HuH-7 (cell line): ENCODE measurements at places on chromosomes 5 and 9.

DNA sequence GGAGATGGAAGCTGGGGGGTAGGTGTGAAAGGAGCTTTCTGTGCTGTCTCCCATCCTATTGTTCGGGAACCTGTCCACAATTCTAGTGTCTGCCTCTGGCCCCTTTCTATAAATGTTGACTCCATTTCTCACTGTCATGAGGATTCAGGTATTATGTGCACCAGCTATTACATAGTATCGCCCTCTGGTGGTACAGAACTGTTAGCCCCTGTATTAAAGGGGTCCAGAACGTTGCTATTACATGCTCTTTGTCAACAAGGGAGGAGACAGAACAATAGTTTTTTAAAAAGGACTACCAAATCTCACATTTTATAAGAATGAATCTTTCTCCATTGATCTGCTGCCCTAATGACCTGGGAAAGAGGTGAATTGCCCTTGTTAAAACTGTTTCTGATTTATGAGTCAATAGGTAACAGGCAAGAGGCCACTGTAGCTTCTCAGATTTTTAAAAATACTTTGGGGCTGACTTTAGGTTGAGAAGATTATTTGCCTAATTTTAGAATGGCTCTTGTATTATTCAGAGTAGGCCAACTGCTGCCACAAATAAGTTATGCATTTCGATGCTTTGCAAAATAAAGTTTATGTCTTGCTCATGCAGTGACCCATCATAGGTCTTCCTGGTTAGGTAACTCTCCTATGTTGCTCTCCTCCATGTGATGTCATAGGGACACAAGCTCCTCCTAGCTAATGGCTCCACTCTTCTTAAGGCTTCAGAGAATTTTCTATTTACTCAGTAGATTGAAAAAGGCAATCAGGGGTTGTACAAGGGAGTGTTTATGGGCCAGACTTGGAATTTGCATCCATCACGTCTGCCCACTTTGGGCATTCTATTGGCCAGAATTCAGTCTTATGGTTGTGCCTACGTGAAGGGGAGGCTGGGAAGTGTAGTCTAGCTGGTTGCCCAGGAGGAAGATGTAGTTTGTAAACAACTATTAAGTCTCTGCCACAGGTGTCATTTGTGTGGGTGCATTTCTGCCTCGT lies 20.8 kb downstream of the DCANP1 start:
- DNase-seq, result peak; percentile 47

- DNase-seq, result no peak
These were observed 78.4 kb downstream of the BOD1 start for GRCh38 chr5:173538018-173538417.

DNA sequence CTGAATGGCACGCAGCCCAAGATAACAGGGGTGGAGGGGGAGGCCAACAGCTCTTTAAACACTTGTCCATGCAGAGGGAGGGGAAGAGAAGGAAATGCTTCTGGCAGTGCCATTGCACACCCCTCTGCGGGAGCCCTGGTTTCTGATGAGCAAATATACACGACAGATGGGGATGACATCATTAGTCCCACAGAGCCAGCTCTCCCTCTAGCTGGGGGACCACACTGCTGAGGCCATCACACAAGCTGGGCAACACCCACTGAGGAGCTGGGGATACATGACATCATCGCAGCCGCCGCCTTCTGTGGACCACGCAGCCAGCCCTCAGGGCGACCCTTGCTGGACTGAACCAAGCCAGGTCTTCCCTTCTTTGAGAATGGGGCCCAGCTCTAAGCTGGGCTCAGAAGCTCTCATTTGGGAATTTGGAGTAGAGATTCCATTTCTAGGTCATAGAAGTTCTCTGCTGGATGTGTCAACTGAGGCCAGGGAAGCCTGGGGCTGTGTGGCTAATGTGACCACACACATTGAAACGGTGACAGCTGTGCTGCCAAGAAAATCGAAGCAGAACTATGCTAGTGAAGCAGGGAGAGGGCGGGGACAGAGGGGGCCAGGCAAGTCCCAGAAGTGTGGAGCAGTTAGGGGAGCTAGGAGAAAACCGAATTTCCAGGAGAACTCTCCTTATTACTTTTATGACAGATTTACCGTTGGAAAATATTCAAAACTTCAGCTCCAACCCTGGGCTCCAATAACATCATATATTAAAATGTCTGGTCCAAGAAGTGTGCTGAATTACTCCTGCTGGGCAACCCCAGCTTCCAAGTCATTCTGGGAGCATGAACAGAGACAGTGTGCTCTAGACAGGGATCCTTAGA lies 79.5 kb downstream of the PRRT1B start:
- DNase-seq, result no peak

DNA sequence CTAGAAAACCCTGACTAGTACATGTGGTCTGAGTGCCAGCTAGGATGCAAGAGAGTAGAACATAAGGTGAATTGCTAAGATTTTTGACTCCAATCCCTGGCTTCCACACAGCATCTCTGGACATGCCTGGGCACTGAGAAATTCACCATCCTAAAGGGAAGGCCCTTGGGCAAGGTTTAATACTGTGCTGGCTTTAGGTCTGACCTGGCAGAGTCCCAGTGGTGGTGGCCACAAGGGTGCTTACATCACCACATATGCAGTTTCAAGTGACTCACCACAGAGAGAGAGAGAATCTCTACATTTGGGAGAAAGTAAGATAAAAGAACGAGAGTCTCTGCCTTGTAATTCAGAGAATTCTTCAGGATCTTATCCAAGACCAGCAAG lies 661.6 kb upstream of the C9orf72 start:
- DNase-seq, result no peak

GRCh38 chr5:66454186-66455078 lies 141.8 kb upstream of the MAST4 start:
- no peak for DNase-seq

GRCh38 chr9:18263377-18263776 lies 210.6 kb upstream of the ADAMTSL1 start:
- DNase-seq, result no peak

DNA sequence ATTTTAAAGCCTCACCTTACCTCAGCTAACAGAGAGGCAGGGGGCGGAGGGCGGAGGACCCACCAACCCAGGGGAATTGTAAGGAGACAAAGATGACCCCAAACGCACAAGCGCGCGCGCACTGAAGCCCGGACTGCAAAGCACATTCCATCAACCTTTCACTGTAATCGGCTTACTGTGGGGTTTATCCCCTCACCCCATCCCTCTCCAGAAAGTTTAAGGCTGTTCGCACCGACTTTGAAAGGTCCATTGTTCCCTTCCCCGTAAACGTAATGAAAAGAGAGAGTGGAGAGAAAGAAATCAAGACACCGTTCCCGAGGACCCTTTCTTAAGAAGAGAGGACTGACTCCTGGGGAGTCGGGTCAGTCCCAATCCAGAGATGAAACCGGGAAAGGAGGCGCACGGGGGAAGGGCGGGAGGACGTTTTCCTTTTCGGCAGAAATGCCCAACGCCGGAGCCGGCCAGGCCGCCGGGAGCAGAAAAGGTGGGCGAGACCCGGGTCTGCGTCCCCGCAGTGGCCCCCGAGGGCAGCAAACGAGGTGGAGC lies 464 bp downstream of the CEMIP2 start:
- no peak for DNase-seq
